Activated CD4-positive, alpha-beta memory T cell treated with anti-CD3 and anti-CD28 coated beads for 36 hours (primary cell): ENCODE measurements at places on chromosomes 2 and 18.

GRCh38 chr18:55501982-55502710, 85.8 kb downstream of the TCF4 start:
- no peak for DNase-seq

GRCh38 chr18:52341103-52341432, 1.1 kb downstream of the DCC start:
- no peak for DNase-seq

GRCh38 chr18:28365411-28365831, 188.5 kb upstream of the CDH2 start:
- no peak for DNase-seq

DNA sequence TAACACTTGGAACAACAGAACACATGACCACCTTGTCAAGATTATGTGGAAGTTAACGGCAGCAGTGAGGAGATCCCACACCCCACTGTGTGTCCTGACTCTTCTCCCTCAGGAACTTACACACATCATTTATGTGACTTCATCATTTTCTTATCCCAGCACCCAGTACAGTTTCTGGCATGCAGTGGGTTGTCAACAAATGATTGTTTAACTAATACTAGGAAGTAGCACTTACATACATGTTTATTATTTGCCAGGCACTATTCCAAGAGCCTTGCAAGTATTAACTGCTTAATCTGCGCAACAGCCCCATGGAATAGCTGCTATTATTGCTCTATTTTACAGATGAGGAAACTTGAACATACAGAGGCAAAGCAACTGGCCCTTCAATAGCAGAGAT, 391.5 kb downstream of the TXNL1 start:
- no peak for DNase-seq

- no peak for DNase-seq
These were observed 12.8 kb upstream of the TTN start for GRCh38 chr2:178819992-178820391.

DNA sequence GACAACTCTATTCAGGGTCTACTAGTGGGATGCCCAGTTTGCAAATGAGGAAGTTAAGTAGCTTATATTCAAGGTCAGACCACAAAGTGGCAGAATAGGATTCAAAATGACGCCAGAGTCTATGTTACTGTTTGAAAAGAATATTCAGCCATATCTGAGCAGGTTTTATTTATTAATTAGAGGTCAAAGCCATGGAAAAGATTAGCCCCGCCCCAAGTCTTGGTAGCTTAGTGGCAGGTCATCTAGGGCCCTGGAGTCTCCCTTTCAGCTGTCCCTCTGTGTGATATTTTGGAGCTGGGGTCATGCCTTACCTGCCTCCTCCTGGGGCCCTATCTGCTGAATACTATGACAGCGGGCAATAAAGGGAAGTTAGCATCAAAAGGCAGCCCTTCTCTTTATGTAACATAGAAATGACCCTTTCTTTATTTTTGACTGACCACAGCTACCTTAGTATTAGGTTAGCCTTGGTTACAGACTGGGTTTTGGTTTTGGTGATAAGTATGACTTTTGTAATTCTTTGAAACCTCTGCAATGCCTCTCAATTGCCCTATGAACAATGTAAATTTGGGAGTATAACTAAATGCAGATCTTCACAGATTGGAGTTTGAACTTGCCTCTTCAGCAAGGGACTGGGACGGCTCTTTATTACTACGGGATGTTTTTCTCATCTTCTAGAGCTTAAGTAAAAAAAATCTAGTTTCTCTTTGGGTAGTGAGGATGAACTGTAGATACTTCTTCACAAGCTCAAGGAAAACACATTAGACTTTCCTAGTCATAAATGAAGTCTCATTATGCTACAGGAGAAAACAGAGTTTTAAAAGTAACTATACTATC, 153.0 kb upstream of the ITGA4 start:
- DNase-seq, result no peak

DNA sequence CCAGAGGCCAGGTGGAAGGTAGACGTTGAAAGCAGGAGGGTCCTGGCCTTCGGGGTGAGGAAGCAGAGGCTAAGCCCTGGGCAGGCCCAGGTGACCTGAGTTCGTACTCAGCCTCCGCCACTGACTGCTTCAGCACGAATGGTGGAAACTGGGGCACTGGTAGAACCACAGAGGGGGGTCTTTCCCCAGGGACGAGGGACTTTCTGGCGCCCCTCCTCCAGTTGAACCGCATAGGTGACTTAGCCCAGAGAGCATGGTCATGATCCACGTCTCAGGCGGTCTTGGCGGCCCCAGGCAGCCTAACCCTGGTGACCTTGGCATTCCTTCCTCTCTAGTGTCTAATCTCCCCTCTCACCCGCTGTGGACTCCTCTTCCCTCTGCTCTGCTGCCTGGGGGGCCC, 30.2 kb downstream of the INHBB start:
- no peak for DNase-seq

GRCh38 chr2:118686346-118686745, 161.1 kb downstream of the EN1 start:
- DNase-seq, result no peak

DNA sequence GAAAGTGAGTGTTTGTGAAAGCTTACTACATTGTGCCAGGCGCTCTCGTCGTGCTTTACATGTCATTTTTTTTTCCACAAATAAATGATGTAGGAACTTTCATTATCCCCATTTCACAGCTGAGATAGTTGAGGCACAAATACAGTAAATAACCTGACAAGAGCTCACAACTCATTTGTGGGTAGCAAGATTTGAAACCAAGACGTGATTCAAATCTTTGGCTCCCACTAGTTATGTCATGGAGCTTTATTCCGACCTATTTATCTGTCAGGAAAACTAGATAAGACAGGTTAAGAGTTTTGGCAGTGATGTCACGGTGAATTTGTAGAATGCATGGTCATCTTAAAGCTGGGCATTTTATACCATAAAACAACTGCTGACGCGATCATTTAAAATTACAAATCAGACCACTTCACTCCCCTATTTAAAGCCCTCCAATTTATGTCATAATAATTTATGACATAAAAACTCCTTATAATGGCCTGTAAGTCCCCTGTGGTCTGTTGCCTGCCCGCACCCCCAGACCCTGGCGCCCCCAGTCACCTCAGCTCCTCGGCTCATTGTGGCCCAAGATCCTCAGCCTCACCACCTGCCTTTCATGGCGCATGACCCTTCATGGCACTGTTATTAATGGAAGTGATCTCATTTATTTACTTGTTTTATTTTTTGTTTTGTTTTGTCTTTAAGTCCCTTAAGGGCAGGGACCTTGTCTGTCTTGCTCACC, 678 bp upstream of the ZNF24 start:
- DNase-seq, result no peak
